CD14-positive monocyte (primary cell): ENCODE measurements at places on chromosomes 2 and 18.
A peak's percentile ranks its signal among the peaks of the same experiment; 100 is the strongest.

DNA sequence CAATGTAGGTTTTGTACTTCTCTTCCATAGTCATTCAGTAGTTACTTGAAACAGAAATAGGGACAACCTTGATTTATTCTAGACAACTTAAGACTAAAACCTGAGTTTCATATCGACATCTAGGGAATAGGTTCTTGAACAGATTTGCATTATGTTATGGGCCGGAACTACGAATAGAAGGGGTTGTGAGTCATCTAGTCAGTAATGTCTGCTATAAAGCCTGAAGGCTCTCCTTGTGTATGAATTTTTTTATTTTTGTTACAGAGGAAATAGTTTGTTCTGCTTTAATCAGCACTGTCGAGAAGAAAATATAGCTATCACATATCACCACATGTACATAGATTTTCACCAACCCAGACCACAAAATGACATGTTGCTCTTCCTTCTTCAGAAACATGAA lies 17.3 kb upstream of the TRIM43 start:
- DNase-seq, result no peak

- no peak for DNase-seq
Measured at GRCh38 chr2:10095175-10095574, 15.0 kb upstream of the CYS1 start.

- DNase-seq, result peak; percentile 87
Measured at GRCh38 chr2:43107679-43108078, 118.7 kb downstream of the ZFP36L2 start.

DNA sequence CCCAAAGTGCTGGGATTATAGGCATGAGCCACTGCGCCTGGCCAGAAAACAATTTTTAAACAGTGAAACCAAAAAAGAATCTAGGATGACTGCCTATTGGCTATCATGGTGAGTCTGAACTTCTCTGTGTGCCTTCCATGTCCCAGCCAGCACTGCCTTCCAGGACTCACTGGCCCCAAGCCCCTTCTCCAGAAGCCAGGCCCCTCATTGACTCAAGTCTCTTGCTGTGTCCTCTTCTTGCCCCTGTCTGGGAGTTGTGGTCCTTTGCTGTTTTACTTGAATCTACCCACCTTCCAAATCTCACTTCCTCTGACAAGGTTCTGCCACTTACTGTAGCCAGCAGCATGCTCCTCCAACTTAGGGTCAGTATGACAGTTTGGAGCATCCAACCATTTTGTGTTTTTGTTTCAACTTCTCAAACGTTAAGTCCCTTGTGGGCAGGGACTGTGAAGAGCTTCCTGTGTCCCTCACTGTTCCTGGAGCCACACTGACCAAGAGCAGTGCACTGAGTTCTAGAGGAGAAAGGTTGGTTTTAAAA lies 41.7 kb downstream of the ST3GAL5 start:
- DNase-seq, result no peak

DNA sequence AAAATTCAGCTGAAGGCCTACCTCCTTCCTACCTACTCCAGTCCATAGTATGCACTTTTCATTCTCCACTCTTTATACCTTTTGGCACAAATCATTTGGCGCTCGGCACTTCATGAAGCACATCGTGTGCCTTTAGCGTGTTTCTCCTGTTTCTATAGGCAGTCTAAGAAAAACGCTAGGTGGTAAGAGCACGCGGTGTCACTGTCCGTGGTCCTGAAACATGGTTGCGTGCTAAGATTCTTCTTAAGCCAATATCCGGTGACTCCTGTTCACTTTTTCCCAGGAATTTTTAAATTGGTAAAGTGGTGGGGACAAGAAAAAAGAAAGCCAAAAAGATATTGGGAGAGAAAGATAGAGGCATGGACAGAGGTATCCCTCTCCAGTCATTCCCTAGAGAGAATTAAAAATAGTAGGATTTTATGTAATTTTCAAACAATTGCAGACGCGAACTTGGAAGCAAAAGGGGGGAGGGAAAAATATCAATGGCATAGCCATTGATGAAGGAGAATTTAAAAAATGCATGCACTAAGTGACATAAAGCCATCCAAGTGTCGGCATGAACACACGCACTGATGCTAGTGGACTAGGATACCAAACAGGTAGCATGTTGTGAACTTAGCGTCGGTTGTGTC lies 1.4 kb upstream of the CTNNA2 start:
- DNase-seq, result no peak

DNA sequence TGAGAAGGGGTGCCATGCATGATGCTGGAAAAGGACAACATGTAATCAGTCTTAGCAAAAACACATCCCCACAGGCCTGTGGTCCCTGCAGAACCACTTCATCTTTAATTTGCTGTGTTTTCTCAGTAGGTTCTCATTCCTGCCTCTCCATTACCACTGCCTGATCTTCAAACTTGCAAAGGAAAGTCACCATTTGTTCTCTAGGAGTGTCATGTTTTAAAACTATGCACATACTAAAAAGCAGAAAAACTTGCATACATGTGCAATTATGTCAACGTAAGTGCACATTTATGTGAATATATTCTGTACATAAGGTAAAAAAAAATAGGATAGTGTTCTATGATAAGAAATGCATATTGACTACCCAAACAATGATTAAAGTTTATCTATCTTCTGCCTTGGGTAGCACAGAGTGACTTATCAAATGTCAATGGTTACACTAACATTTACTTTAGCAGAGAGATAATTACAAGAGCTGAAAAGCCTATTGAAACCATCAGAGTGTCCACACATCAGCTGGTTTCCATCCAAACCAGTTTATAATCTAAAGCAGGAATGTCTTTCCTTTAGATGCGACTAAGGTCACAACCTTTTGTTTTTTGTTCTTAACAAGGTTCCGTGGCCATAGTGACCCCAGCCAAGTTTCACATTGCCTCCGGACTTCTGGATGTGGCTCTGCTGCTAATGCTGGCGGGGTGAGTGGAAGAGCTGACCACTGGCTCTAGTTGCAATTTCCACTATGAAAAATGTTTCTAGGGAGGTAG lies 58.7 kb upstream of the RMDN2 start:
- DNase-seq, result no peak

DNA sequence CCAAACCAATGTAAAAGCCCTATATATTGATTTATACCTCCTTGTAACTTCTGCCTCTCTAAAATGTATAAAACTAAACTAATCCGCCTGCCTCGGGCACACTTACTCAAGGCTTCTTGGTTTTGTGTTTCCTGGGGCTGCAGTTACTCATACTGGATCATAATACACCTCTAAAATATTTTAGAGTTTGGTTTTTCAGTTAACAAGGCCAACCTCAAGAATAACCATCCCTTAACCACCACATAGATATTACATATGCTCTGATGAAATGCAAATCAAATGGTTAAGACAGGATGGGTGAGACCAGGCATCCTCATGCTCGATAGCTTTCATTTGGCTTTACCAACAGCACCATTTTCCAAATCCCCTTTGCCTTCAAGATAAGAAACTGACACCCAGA lies 46.4 kb downstream of the UXS1 start:
- no peak for DNase-seq

DNA sequence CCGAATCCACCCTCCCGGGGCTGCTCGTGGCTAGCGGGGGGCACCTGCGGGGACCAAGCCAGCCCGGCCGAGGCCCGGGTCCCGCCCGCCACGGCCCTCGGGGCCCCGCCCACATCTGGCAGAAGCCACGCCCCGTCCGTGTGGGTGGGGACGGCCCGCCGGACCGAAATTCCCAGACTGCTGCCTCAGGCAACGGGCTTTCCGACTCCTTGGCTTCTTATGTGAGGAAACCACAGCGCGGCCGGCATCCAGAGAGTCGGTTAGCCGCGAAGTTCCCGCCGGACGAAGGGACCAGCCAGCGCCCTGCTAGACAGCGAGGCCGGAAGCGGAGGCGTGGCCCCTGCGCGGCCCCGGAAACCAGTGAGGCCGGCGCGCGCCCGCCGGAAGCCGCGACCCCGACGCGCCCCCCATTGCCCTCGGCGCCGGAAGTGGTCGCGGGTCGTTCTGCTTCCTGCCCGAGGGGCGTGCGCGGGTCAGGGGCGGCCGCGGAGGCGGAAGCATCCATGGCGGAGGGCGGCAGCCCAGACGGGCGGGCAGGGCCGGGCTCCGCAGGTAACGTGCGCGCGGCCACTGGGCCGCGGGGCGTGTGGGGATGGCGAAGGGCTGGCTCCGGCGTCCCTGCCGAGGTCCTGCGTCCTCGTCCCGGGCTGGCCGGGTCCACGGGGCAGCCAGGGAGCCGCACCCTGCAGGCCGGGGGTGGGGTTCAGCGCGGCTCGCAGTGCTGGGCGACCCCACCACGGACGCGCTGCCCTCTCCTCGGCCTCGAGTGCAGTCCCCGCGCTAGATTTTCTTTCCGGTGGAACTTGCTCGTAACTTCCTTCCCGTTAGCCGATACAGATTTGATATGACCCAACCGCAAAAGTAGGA lies at the start of gene ASB1:
Gene ASB1, plus strand, starts transcription at position 360 of the 867 bp plus-strand sequence. Its CDS starts 144 bp downstream, at position 504.
- DNase-seq, result peak; percentile 51

GRCh38 chr2:109457794-109458193 lies 156.0 kb downstream of the SEPTIN10 start:
- DNase-seq, result no peak

GRCh38 chr2:82279367-82279766 lies 1974.8 kb upstream of the LRRTM1 start:
- no peak for DNase-seq

DNA sequence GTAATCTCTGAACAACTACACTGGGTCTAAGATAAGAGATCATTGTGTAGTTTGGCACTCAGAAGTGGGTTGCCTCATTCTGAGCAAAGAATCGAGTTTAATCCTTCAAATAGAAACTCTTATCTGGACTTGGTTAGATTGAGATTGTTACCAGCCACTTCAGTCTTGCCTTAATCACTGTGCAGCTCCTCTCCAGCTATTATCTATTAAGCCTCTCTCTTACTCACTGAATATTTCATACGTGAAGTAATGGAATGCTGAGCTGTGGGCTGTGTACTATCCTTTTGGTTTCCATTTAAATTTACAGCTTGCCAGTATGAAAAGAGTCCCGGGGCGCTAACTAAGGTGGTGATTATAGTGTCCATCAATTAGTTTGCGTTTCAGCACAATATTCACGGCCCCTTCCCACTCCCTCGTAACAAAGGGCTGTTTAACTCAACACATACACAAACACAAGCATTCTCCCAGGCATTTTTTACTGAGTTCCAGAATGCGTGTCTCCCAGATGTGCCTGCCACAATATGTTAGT lies 65.7 kb upstream of the NCKAP5 start:
- DNase-seq, result no peak

- DNase-seq, result no peak
Measured at GRCh38 chr2:66441581-66442320, 6.8 kb downstream of the MEIS1 start.

DNA sequence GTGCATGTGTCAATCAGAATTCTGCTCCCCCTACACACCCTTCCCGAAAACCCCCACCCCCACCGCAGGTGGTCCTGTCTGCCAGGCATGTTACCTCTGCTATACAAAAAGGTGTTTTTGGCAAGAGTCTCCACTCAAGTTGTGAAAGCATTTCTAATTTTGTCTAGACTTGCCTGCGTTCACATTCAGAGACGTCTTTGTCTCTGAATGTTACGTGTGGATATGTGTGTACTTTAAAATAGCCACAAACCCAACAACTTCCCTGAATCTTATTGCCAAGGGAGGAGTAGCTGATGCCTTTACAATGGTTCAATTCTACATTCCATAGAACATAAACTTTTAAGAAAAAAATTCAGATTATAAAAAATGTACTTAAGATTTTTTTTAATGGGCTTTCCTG lies 66.6 kb downstream of the ITGA4 start:
- no peak for DNase-seq

DNA sequence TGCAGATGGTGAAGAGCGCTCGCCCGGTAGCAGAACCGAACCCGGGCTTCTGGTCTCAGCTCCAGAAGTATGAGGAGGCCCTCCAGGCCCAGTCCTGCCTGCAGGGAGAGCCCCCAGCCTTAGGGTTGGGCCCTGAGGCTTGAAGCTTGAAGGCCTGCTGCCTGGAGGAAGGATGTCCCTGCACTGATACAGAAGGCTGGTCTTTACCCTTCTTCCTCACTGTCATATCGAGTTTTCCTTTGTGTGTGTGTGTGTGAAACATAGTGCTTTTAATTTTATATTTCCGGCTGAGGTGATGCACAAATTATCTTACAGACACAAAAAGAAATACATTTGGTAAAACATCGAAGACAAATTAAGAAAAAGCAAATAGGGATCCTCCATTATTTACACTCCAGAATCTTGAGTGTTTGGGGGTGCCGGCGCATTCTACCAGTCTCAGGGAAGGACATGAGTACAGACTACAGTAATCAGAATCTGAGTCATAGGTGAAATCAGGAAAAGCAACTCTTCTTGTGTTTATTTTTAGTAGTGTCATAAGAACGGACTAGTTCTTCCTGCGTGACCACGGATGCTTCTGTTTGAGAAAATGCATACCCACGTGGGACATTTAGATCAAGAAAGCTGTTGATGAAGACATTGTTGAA lies 1.3 kb downstream of the DUSP28 start:
- peak; percentile 96 for DNase-seq

DNA sequence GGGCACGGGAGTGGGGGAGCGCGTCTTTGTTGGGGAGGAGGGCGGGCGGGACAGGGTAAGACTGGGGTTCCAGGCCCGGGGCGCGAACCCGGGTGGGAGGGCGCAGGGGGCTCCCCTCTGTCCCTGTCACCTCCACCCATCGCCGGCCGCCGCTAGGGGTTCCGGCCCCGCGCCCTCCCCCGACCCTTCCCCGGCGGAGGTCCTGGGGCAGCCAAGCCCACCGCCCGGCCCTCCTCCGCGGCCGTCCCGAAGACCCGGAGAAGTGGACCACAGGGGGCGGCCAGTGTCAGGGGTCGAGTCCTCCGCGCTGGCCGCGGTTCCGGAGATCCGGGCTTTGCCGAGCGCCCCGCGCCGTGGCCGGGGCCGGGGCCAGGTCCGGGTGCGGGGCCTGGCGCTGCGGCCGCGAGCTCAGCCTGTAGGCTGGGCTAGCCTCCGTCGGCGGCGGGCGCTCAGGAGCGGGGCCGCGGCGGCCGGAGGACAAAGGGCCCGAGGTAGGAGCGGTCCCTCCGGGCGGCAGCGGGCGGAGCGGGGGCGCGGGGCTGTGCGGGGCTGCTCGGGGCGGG lies 16.6 kb upstream of the E2F6 start:
- DNase-seq, result no peak

- DNase-seq, result no peak
Measured at GRCh38 chr2:80128080-80128479, 176.5 kb downstream of the LRRTM1 start.

DNA sequence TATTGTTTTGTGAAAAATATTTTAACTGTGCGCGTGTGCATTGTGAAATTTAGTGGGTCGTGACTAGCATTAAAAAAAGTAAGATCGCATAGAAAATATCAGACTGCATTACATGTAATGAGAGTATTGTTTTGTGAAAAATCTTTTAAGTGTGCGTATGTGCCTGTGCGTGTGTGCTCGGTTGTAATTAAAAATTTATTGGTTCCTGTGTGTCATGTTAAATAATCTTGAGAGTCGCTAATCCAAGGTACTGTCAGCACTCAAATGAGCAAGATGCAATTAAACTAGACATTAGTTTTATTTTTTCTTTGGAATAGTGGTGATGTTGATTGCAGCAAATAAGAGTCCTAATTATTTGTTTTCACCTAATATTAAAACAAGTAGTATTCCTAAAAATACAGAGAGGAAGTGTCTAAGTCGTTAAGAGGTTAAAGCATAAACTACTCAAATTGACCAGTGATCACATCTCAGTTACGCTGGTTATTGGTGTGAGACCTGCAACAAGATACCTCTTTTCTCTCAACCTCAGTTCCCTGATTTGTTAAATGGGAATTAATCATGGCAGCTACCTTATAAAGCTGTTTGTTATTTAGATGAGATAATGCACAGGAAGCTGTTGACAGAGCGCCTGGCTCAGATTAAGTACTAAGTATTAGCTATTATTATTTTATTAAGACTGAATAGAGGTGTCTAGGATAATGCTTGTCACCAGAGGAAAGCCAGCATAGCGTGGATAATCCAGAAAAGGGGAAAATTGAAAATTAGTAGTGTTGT lies 1.9 kb downstream of the ZDBF2 start:
- no peak for DNase-seq
